Fibroblast of skin of abdomen (primary cell): ENCODE measurements at places on chromosomes 13 and 19.

- no peak for DNase-seq
Measured at GRCh38 chr19:10070730-10071446, 15.2 kb upstream of the SHFL start.

GRCh38 chr13:91622778-91623550 is 224.5 kb downstream of the GPC5 start:
- no peak for DNase-seq

DNA sequence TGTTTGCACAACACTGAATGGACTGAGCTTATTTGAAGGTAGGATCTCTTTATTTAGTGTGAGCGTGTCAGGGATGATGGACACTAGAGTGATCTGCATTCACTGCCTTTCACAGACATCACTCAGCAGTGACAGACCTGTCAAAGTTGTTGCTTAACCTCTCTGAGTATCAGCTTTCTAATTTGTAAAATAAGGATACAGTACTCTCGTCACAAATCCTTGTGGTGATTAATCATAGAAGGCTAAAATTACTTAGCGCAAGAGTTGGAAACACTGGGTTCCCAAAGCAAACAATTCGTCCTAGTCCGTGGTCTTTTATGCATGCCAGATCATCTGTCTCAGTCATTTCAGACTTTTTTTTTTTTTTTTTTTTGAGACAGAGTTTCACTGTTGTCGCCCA is 16.6 kb downstream of the CARD8 start:
- no peak for DNase-seq

DNA sequence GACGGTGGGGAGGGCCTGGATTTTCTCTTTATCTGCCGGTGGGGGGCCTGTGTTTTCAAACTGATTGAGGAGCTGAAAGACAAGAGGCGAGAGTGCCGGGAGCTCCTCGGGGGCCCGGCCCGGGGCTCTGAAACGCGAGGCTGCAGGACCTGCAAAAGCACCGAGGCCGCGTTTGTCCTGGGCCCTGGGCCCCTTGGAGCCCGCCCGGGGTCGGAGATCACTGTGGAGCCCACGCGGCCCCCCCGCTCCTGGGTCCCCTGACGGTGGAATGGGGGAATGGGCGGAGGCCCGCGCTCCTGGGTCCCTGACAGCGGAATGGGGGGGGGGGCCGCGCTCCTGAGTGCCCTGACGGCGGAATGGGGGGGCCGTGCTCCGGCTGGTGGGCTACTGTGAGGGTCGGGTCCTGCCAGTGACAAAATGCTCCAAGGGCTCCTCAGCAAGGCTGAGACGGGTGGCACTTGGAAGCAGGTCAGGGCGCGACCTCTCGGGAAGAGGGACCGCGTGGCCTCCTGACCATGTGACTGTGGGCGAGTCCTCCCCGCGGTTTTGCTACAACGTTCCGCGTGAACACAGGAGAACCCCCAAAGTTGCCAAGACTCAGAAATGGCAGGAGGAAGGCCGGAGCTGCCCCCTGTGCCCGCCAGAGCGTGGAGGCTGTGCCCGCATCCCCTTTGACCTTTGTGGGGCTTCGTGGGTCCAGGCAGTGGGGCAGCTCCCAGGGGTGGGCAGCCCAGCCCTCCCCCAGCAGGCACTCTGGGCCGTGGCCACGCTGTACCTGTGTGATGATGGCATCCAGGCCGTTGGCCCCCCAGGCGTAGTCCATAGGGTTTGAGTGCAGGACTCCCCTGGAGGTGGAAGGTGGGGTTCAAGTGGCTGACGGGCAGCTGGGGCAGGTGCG is 9.5 kb downstream of the FGF22 start:
- no peak for DNase-seq

GRCh38 chr19:18330868-18331267 is 8.0 kb upstream of the LSM4 start:
- no peak for DNase-seq

DNA sequence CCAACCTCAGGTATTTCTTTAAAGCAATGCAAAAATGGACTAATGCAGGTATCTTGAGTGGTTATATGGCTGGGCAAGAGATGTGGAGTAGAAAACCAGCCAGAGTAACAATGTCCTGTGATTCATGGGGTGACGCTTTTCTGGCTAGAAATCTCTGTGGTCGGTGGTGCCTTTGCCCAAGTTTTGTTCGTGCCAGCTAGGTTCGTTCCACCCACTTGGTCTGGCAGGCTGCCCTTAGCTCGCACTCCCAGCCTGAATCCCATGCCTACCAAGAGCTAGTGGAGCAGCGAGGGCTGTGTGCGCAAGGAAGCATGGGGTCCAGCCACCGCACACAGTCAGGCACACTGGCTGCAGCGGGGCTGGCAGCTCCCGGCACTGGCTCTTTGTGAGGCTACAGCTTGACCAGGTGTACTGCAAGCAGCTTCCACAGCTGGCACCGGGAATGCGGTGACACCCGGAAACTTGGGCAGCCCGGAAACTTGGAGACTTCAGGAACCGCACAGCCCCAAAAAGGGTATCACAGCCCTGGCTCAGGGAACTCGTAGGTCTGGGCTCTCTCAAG is 349.6 kb upstream of the PCDH20 start:
- no peak for DNase-seq

GRCh38 chr19:54517483-54517882 is 14.9 kb downstream of the LAIR2 start:
- peak; percentile 9 for DNase-seq
